Activated B cell treated with CpG ODN at 0.5 μM for 24 hours (primary cell): ENCODE measurements at places on chromosomes 5 and 9. TPM values are rescaled to one million over a fixed set of nuclear protein-coding genes. Genes with fewer than 3 reads are reported as not detected.

C5 gene
- total RNA-seq = 3.2 and 3.5 TPM in 2 replicates

LRRC70 gene
- 0.84 and 1.2 TPM in 2 replicates for total RNA-seq

DNA sequence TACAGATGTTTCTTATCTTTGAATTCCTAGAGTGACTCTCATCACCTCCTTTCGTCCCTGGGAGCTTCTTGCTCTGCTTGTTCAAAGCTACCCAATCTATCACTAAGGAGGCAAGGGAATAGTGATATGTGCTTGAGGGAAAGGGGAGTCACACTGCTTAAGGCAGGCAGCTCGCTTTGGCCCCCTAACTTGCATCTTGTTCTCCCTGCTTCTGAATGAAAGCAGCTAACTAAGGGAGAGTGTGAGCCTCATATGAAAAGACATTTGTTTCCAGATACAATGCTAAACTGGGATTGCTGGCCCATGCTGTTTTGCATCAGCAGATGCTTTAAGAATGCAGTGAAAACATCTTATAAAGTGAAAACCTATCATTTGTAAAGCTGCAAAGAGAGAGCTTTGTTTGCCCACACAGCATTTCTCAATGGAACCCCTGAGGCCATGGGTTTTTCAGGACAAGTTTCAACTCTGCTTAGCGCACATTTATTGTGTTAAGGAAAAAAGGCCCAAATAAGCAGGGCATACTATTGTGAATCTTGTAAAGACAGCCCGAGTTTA is 367.9 kb upstream of the ADAMTSL1 start:
- H3K4me3 ChIP-seq = no peak overlapping the region
- H3K4me1 ChIP-seq = no peaks in the 10 kb centered on the region
- no peaks in the 10 kb centered on the region for H3K27me3 ChIP-seq
- no peak for DNase-seq
- no peaks in the 10 kb centered on the region for H3K36me3 ChIP-seq

DNA sequence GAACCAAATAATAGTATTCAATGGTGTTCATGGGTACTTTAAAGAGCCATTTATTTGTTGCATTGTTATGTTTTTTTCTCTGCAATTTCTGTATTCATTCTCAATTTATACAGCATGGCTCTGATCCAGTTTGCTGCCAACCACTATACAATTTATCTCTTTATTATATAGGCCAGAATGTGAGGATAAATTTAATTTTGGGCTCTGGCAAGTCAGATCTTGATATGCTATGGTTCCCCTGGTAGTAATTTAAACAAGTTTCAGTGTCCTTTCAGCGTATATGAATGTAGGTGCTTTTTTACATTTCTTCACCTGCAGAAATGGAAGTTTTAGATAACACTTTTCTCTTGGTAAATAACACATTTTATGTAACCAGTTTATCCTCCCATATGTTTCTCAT is 1118.0 kb upstream of the SEMA6A start:
- H3K27me3 ChIP-seq = no peaks in the 10 kb centered on the region
- H3K27ac ChIP-seq = no peak overlapping the region
- H3K4me1 ChIP-seq = no peaks in the 10 kb centered on the region

DNA sequence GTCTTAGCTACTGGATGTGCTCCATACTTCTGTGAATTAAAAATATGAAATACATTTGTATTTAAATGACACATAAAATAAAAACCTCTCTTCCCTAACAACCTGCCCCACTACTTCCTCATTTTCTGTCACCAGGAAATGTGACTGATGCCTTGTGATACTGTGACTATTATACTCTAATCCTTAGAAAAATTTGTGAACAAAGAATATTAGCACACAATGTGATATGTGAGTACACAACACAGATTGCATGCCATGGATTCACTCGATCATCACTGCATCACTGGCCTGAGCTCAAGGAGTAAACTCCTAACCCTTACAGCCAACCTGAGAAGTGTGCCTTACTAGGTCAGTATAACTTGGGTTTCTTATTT is 281.0 kb downstream of the EFNA5 start:
- no peak overlapping the region for H3K27ac ChIP-seq
- no peak overlapping the region for H3K4me3 ChIP-seq
- H3K4me1 ChIP-seq = peaks cover 35% of the 10 kb centered on the region
- no peaks in the 10 kb centered on the region for H3K36me3 ChIP-seq
- no peak for DNase-seq
